ENCODE measurements at places on chromosomes 1 and 21. TPM values are rescaled to one million over a fixed set of nuclear protein-coding genes. Genes with fewer than 3 reads are reported as not detected.

GRCh38 chr1:223332997-223333396 lies 31.0 kb downstream of the SUSD4 start:
- no peak for DNase-seq

- DNase-seq, result peak; percentile 47
These were observed 11.7 kb downstream of the C1orf216 start for GRCh38 chr1:35706846-35707600.

- DNase-seq, result no peak
These were observed 13.0 kb upstream of the TTC22 start for GRCh38 chr1:54814126-54814498.

DNA sequence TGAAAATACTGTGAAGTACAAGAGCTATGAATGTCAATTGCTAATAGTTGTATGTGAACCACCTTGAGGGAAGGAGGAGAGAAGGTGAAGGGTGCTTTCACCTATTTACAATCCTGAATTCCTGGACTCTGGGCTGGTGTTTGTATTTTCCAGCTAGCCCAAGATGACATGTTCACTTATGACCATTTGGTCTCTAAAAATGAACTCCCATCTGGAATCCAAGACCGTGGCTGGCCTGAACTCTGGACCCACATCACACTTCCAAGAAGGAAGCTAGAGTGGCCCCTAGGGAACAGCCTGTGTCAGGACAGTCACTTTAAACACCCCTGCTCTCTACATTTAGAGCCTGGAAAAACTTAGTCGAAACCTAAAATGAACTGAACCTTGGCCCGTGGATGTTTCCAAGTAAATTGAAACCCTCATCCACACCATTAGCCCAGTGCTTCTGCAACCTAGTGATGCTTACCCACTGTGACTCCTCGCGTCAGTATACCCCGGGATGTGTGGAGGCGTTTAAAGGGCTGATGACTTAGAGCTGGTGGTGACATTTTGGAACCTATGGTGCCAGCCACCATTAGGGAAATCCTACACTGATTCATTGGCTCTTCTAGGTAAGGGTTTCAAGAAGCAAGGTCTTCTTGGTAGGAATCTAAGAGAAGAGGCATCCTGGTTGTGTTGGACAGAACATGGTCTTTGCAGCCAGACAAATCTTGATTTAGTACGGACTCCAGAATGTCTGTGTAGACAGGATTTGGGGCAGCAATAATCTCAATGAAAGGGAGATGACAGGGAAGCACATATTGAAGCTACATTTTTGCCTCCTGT lies 171.5 kb upstream of the IRF2BP2 start:
- no peak for DNase-seq

GRCh38 chr1:17287130-17287776 lies 20.7 kb upstream of the PADI4 start:
- no peak for DNase-seq

- DNase-seq, result no peak
These were observed 121.7 kb downstream of the ATF6 start for GRCh38 chr1:161887730-161888287.

GRCh38 chr21:15004721-15005370 lies 60.0 kb downstream of the NRIP1 start:
- DNase-seq, result no peak

Gene FNDC10
- total RNA-seq, result 9.3 TPM

Gene S1PR1
- total RNA-seq, result 76.5 TPM

Gene MIXL1
- total RNA-seq, result not detected
